ENCODE measurements at places on chromosomes 2 and 18.

DNA sequence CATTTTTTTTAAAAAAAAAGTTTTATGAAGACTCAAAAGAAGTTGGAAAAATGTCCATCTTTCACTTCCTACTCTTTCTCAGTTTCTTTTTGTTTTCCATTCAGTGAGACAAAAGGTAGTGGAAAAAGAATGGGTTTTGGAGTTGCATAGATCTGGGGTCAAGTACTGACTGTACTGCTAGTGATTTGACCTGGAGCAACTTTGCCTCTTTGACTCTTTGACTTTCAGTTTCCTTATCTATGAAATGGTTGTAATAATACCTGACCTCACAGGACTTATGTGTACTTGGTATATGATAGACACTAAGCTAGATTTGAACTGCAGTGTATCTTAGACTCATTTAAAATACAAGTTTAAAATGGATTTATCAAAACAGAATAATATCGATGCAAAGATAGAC lies 3.5 kb upstream of the KCNE4 start:
- no peak for DNase-seq

DNA sequence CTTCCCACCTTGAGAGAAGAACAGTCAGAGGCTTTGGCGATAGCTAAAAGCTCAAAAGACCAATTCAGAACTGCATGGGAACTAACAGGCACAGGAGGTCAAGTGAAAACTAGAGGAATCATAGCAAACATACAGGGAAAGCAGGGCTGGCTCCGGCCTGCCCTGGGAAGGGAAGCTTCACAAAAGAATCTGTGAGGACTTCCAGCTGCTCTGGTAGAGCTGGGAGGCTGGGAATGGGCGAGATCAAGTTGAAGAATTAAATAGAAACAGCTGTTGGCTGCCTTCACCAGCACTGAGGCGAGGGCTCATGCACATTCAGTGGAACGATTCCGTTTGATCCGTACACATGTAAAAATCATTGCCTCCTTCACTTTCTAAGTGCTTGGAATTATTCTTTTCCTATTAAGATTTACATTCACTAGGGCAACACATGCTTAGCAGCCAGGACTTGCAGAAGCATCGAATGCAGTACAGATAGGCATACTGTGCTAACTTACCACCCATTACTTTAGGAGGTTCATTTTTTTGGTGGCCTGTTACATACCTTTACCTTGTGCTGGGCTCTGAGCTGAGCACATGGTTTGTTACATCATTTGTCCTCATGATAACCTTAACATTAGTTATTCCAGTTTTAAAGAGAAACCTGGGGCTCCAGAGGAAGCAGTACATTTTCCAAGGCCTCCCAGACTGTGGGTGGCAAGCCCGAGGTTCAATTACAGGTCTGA lies 125.4 kb upstream of the RNF152 start:
- DNase-seq: no peak

DNA sequence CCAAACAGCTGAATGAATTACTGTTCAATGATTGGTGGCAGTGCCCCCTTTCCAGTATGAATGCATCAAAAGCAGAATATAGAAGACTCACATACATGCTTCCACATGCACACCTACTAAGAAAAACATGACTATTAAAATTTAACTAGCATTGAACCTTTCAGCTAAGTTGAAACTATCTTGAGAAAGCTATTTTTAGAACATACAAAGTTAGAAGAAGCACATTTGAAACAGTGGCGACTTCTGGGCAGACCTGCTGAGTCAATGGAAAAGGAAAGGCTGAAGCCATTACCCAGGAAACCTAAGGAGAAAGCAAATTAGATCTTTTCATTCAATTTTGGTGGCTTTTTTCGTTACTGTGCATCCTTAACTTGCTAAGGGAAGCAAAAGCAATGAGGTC lies 55.9 kb downstream of the PLA2R1 start:
- DNase-seq: no peak

DNA sequence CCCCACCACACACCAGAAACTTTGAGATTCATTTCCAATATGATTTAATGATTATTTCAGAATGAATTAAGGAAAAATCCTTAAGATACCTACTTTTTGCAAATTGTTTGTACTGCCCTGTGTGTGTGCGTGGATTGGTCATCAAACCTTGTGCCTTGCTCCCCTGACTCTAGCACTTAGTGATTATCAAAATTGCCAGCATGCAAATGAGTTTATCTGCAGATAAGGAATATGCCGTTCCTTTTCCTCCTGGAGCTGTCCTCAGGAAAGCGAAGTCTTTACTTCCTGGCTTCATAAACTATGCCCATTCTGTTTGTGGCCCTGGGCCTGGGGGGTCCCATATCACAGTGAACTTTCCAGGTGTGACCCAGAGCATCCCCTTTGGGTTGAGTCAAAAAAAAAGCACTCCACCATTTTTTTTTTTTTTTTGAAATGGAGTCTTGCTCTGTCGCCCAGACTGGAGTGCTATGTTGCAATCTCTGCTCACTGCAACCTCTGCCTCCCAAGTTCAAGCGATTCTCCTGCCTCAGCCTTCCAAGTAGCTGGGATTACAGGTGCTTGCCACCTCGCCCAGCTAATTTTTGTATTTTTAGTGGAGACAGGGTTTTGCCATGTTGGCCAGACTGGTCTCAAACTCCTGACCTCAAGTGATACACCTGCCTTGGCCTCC lies 11.4 kb downstream of the CHMP1B start:
- no peak for DNase-seq

- no peak for DNase-seq
Measured at GRCh38 chr2:55511508-55512124, 7.9 kb upstream of the CFAP36 start.

DNA sequence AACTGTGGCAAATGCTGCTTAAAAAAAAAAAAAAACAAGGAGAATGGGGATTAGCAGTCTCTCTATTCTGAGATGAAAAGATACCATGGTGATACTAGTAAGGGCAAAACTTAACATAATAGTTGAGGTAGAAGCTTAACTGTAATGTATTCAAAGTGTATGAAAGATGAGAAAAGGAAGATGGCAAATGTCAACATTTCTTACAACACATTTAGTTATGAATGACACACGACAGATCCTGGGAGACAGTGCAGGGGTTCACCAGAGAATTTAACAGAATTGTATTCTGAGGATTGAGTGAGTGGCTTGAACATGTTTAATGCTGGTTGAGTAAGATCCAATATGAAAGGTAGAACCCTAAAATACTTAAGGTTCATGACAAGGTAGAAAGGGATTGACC lies 52.7 kb downstream of the CUL3 start:
- no peak for DNase-seq

GRCh38 chr2:203498161-203498560 lies 36.9 kb downstream of the RAPH1 start:
- no peak for DNase-seq

- DNase-seq: no peak
Measured at GRCh38 chr2:44731505-44731904, 210.0 kb upstream of the SIX3 start.

DNA sequence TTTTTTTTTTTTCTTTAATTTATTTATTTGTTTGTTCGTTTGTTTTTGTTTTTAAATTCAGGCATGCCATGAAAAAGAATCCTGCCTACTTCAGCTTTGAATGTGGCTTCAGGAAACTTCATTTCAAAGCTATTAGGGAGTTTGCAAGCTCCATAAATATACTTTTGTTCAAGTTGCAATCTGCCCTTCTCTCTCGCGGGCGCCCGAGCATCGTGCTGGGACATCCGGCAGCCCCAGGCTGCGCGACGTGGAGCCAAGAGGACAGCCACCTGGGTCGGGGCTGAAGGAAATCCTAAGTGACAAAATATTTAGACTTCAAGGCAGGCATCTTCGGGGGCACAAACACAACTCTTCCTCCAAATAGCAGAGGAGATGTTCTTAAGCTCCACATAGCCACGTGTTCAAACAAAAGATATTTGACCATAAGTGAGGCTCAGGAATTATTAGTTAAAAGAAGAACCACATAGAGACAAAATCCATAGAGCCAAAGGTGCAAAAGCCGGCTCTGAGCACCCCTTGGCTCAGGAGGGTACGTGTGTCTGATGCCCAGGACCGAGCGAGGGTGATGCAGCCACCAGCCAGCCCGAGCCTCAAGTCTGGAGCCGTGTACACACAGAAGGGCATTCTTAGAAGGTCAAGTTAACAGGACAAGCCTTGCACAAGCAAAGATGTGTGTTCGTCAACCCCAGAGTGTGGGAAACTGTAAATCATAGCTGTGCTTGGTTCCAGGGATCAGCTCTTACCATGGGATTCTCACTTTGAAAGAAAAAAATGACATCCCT lies 256.5 kb upstream of the SALL3 start:
- no peak for DNase-seq

DNA sequence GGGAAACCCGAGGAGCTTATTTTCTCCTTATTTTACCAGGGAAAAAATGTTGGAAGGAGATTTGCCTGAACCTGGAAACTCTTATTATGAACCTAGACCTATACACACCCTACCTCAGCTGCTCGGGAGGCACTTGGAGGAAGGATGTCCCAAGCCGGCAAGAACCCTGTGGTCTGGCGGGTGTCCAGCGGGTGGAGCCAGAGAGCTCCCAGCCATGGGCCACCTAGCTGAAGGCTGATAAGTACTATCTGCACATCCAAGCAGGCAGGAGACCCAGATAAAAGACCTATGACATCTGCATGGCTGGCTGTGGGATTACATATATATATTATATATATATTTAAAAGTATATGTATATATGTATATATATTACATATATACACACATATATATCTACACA lies 1.1 kb upstream of the SLC14A1 start:
- peak; percentile 28 for DNase-seq

DNA sequence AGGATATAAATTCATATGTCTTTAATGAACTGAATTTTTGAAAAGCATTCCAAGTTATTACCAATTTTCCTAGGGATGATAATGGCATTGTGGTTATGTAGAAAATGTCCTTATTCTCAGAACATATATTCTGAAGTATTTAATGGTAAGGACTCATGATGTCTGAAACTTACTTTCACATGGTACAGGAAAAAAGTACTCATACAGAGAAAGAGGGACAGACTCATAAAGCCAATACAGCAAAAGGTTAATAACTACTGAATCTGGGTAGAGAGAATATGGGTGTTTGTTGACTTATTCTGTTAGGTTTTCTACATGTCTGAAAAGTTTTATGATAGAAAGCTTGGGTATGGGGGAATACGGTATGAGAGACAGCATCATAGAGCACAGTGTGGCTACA lies 84.3 kb upstream of the SERTAD2 start:
- DNase-seq: no peak

DNA sequence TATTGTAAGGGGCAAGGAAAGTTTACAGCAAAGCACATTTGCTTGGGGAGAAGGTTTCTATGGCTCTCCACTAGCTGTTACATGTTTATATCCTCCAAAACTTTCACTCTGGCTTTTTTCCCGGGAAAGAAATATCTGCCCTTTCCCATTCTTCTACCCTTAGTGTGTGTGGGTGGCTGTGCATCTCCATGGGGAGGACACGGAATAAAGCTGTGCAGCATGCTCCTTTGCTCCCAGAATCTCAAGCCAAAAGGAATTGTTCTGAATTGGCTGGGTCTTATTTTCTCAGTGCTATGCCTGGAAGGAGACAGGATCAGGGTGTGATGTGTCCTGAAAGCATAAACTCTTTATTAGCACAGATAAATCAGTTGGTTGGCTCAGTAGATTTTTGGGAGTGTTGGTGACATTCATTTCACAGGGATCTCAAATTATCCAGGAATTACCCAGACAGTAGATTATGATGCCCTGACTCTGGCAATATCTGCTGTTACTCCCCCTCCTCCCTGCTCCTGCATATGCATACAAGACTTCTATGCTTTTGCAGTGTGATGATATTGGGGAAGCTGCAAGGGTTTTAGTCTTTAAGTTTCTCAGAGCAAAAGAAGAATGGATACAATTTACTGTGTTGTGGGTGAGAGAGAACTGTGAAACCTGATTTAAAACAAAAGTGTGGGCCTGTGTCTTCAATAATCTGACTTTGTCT lies 63.1 kb downstream of the PARD3B start:
- DNase-seq: no peak

- no peak for DNase-seq
Measured at GRCh38 chr2:17918789-17919188, 40.3 kb downstream of the KCNS3 start.

DNA sequence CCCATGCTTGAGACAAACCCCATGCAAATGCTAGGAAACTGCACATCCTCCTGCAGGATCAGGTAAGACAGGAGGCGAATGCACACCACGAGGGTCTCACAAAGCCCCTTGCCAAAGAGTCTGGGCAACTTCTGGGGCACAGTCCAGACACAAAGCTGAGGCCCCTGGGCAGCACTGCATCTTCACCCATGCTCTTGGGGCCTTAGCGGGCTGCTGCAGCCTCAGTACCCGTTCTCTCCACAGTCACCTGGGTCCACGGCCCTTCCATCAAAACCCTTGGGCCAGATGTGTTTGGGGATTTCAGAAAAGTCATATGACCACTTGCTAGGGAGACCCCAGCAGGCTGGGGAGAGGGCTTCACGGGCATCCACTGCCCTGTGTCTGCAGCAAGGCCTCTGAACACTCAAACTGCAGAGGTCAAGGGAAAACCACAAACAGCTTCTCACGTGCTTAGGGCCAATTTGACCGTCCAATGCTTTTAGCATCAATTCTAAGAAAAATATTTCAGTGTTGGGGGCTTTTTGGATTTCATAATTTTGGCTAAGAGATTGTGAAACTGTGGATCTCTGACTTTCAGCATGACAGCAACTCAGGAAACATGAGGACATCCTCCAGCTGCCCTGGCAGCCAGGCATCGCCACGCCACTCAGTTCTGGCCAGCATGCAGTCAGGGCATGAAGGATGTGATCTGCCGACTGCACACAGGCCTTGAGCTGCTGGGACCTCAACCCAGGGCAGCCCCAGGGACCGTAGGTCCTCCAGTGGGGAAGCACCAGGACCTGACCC lies 20.0 kb downstream of the PASK start:
- no peak for DNase-seq

DNA sequence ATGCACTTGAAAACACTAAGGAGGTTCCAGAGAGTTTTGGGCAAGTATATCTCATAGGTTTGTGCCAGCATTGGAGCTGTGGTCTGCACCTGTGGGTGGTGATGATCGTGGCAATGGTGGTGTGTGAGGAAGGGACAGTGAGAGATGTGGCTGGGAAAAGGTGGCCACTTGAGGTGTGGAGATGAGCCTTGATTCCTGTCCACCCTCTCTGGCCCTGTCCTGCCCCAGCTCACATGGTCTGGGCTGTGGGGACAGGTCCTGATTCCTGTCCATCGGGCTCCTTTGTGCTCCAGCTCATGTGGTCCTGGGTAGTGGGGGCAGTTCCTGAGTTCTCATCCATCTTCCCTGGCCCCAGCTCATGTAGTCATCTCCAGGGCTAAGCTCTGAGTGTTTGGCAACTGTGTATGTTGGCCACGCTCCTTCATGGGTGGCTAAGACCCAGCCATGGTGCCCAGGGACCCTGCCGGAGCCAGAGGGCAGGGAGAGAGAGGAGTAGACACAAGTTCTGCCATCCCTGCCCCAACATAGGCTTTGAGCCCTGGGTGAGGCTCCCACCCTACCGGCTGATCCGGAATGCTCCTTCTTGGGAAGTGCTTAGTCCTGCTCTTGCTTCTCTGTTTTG lies 294.4 kb upstream of the HDAC4 start:
- no peak for DNase-seq

GRCh38 chr2:54909001-54909400 lies 141.2 kb downstream of the RTN4 start:
- no peak for DNase-seq

GRCh38 chr2:31317396-31317795 lies 83.4 kb downstream of the EHD3 start:
- DNase-seq: no peak

GRCh38 chr18:30730915-30731314 lies 311.6 kb downstream of the DSC3 start:
- no peak for DNase-seq

GRCh38 chr18:48806551-48807261 lies 144.1 kb downstream of the SMAD7 start:
- no peak for DNase-seq

GRCh38 chr2:120818441-120818920 lies 82.8 kb downstream of the GLI2 start:
- no peak for DNase-seq

Data from stimulated activated CD8-positive, alpha-beta memory T cell treated with anti-CD3 and anti-CD28 coated beads, Interleukin-4, amount 100 ng/mL, for 4 hours (primary cell).